Nucleus accumbens (tissue), 56 donors: ENCODE measurements at places on chromosomes 3 and 15.

GRCh38 chr3:188701485-188701969 is 470.2 kb upstream of the TPRG1 start:
- no peak for DNase-seq

- no peak for DNase-seq
These were observed 111.4 kb downstream of the MEIS2 start for GRCh38 chr15:36988947-36989346.

DNA sequence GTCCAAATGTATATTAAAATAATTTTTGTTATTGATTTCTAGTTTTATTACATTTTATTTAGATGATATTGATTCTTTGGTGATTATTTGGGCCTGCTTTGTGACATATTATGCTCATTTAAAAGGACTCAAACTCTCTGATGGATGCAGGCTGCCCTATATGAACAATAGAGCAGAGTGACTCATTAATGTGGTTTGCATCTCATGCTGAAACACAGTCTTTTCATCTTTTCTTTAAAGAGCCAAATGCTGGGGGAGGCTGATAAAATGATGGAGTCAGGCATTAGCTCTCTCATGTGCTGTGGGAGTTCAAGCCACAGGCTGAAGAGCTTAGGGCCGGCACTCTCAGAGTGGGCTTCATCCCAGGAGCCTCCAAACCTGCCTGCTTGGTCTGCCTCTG is 7.2 kb downstream of the PLA1A start:
- DNase-seq = no peak

DNA sequence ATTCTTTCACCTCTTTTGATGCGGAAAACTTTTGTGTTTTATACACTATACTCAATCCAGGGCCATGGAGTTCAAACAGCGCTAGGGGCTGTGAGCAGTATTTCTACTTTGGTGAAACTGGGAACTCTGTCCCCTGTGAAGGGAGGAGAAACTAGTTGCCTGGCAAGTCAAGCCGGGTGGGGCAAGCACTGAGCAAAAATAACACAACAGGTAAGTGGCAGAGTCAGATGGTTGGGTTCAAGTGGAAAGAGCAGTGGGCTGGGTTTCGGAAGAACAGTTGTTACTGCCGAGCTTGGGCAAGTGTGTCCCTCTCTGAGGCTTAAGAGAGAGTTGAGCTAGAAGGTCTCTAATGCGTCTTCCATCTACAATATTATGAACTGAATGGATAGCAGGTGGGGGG is 59.7 kb upstream of the ROPN1 start:
- no peak for DNase-seq

DNA sequence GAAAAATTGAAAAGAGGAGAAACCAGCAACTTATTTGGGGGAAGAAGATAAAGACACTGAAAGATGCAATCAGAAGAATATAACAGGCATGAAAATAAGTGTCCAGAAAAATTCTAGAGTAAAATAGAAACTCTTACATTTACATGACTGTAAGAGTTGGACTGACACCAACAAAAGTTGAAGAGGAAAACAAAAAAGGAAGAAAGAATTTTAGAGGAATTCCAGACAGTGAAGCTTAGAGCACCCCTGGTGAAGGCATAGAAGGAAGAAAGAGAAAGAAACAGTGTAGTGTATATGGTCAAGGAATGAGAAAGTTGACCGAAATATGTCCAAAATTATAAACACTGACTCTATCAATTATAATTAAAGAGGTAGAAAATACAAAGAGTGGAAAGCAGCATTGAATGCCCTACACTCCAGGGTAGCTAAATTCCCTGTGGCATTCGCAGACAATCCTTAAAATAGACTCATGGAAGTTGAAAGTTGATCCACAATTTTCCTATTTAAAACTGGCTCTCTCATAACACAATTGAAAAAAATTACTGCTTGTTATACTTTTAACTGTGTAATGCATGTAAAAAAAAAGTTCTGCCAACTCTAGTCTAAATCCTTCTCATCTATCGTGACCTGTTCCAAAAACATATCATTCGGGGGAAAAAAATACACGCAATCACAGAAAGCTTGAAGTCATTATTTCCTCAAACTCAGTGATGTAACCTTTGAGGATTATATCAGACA is 102.6 kb upstream of the ABI3BP start:
- DNase-seq = no peak

DNA sequence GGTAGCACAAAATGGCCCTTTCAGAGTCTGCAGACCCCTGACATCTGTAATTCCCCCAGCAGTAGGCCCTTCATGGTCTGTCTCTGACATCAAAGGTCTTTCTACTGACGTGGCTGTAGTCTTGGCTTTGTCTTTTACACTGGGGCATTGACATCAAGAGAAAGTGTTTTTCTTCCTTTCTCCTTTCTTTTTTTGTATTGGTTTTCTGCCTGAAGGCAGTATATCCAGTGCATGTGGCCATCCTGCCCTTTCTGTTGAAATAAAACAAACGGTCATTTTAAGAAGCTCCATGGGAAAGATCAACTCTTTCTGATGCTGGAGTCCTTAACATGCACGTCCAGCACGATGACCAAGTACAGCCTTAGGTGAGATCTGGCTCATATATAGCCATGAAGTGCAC is 106.8 kb upstream of the SAMMSON start:
- no peak for DNase-seq
